Esophagus squamous epithelium (tissue), 5 donors: ENCODE measurements at places on chromosomes 3 and 15. TPM values are rescaled to one million over a fixed set of nuclear protein-coding genes. Genes with fewer than 3 reads are reported as not detected.

- DNase-seq = no peak
These were observed 26.0 kb upstream of the BUB1B start for GRCh38 chr15:40134885-40135284.

GRCh38 chr3:18027161-18027939 is 284.9 kb upstream of the TBC1D5 start:
- DNase-seq = no peak

GRCh38 chr3:8739757-8740504 is 6.3 kb downstream of the CAV3 start:
- DNase-seq = no peak

DNA sequence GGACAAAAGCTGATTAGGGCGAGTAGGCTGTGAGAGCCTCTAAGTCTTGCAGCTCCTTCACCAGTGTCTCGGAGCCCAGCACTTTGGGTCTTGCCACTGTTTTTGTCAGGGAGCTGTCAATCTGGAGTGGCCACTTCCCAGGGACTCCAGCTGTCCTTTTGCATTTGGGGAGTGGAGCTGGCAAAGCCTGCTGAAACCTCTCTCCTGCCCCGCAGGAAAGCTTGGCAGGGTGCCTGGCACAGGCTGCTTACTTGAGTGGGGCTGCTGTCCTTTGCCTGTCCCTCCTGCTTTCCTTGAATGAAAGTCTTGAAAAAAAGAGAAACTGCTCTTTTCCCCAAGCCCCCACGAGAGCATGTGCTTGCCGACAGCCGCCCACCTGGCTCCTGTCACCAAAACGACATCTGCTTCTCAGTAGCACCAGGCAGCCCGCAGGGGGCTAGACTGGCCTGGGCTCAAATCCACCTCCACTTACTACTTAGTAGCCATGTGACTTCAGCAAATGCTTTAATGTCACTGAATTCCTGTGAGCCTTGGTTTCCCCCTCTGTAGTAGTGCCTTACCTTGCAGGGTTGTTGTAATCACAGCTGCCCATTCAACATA is 13.7 kb downstream of the USP13 start:
- DNase-seq = no peak

Gene CLRN1
- not detected for total RNA-seq

DNA sequence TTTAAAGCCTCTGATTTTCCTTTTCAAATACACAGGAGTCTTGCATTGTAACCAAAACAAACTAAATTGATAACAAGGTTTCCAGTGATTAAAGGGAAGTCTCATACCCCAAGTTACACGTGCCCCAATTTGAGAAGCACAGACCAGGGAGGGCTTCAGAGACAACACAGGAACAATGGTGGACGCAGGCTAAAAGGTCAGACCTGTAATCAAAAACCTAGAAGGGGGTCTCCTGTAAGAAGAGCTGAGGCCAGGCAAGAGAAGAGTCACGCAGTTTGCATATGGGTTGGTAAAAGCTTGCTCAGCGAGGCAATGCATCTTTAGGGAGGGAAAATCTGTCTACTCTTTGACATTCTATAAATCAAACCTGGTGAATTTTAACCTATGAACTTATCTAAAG is 58.6 kb upstream of the MCF2L2 start:
- no peak for DNase-seq
